Type B pancreatic cell (in vitro differentiated cells): ENCODE measurements at places on chromosomes 6 and 20.

DNA sequence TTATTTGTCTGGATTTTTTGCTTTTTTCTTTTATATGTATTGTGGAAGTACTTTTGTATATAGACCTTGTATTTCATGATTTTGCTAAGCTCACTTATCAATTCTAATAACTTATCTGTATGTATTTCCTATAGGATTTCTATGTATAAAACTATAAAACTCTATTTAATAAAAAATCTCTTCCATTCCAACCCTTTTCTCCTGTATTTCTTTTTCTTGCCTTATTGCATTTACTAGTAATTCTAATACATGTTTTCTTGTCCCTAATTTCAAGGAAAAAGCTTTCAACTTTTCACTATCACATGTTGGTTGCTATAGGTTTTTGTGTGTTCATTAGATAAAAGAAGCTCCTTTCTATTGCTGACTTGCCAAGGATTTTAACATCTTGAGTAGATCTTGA, 125.3 kb downstream of the MBOAT1 start:
- DNase-seq = no peak

- DNase-seq = no peak
Measured at GRCh38 chr6:1778686-1779235, 169.0 kb downstream of the FOXC1 start.

DNA sequence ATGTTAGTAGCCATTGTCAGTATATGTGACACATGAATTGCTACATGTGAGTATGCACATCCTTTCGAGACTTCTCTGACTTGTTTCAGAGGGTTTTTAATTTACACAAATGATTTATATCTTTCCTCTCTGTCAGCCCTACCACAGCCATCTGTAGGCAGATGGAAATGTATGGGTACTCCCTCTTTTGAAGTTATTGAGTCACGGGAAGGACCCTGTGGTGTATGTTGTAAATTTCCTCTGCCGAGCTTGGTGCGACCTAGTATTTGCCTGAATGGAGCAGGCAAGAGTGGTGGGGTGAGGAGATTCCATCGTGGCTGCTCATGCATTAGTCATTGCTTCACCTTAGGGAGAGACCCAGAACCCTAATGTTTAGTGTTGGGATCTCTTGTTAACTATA, 171.9 kb downstream of the JARID2 start:
- no peak for DNase-seq

DNA sequence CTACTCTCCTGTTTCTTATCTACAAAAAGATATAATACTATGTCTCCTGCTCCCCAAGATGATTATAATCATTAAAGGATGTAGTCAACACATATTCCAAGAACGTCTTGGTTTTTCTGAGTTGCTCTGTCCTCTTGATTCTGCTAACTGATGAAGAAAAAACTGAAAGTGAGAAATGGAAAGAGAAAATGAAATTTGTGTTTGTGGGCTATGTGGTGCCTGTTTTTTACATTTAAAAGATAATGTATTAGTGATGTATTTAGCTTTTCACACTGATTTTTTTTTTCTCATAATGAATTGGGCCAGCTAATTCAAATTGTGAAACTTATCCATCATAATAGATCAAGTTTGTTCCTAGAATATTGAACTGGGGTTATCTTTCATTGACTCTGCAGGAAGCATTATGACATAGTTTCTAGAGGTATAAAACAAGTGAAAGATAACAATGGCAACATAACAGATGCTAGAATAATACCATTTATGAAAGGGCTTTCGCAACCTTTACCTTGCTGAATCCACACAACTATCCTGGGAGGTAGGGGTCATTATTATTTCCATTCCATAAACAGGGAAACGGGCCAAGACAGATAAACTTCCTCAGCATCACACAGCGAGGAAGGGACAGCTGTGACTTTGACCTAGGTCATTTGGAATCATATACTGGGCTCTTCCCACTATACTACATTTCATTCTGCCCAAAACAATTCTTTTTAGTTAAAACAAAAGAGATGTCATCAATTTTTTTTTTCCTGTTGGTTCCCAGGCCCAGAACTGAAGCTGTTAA, 336.7 kb downstream of the GJA1 start:
- no peak for DNase-seq

GRCh38 chr6:111032484-111033140, 50.8 kb downstream of the RPF2 start:
- no peak for DNase-seq

- DNase-seq = no peak
Measured at GRCh38 chr6:101341926-101342325, 51.6 kb upstream of the GRIK2 start.

GRCh38 chr6:125733516-125734300, 15.7 kb upstream of the HEY2 start:
- DNase-seq = no peak

GRCh38 chr20:38172408-38172807, 7.3 kb upstream of the TGM2 start:
- no peak for DNase-seq

DNA sequence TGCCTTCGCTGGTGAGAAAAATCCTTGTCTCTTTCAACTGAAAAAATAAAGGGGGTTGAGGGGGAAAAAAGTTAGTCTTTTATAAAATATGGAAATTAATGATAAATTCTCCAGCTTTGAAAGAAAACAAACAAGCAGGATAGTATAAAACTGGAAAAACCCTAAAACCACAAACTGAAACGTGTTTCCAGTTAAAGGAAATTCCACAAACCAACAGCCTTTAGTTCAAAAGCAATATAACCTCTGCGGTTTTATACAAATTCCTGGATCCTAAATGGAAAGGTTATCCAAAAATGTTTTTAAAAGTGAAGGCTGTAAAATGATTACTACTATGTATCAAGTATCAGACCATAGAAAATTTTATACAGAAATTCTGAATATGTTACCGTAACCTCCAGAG, 55.6 kb downstream of the BMP5 start:
- no peak for DNase-seq

- no peak for DNase-seq
Measured at GRCh38 chr6:110140650-110141049, 38.8 kb downstream of the WASF1 start.

DNA sequence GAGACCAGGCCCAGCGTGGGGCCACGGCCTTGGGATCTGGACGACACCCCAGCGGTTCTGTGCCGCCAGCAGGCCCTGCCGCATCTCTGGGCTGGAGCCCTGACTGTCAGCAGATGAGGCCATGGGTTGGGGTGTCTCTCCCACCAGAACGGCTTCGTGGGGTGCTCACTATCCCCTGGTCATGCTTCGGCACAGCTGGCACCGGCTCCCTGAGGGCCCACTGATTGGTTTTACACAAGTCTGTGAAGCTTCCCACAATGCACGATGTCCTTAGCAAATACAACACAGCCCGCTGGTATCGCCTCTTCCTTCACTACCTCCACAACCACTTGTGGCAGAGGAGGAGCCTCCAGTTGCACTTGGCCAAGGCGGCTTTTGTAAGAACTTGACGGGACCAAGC, 94.3 kb downstream of the THBS2 start:
- DNase-seq = no peak

- DNase-seq = no peak
Measured at GRCh38 chr6:55758156-55758937, 117.0 kb downstream of the BMP5 start.

- no peak for DNase-seq
Measured at GRCh38 chr6:124467366-124467765, 494.9 kb upstream of the RNF217 start.

DNA sequence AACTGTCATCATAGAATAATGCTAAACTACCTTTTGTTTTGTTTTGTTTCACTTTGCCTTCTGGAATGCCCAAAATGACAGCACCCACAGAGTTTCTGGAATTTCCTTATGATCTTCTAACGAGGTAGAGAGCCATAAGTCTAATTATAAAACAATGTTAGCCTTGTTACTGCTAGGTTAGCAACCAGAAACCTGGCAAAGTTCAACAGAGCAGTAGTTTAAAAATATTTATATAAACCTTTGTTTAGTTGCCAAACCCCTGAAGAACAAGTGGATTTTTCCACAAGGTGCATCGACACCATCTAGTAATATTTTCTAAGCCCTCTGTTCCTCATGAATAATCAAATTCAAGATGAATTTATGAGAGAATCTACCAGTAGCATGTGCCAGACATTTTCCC, 27.6 kb upstream of the IPCEF1 start:
- DNase-seq = no peak

- DNase-seq = no peak
Measured at GRCh38 chr6:6694368-6694780, 105.9 kb downstream of the LY86 start.

DNA sequence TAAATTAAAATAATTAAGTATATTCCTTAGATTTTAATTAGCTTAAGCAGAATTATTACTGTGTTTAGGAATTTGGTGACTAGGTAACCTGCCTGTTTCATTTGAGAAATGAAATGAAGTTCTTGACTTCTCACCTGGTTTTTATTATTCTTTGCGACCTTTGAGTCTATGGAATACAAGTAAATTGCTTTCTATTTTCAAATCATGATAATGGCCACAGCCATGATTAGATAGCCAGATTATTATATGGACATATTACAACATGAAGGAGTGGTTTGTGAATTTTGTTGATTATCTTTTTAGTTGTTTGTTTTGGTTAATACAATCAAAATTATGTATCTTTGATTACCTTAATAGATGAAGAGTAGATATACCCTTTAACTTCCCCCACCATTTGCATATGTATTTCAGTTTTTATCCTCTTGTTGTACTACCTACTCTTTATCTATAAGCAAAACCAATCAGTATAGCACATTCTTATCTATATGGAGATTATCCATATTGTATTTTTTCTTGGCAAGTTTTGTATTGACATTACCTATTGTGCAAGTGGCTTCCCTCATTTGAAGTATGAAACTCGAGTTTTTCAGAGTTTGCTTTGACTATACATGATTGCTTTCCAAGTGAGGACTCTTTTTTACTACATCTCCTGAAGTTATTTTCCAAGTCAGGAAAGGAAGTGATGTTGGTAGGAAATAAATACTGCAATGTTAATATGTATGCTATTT, 47.9 kb downstream of the CD2AP start:
- no peak for DNase-seq

GRCh38 chr6:130520221-130520620, 154.4 kb downstream of the TMEM200A start:
- no peak for DNase-seq

DNA sequence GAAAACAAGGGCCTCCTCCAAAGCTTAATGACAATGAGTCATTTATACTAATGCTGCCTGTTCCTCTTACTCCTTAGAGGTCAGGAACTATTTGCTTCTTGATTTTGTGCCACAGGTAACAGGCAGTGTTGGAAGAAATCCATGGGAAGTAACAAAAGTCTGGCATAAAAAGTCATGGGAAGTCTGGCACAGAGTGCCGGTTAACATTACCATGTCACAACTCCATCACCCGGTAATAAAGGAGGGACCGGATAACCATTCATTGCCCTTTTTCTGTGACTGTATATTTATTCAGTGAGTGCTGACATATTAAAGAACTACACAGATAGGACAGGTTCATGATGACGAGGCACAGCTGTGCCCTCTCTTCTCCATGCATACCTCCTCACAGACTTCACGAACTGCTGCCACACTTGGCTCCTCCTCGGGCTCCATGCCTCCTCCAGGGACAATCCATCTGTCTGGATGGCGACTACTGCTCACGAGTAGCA, 50.9 kb downstream of the NUDT3 start:
- no peak for DNase-seq

- no peak for DNase-seq
Measured at GRCh38 chr6:64227863-64228262, 592.3 kb downstream of the PHF3 start.

DNA sequence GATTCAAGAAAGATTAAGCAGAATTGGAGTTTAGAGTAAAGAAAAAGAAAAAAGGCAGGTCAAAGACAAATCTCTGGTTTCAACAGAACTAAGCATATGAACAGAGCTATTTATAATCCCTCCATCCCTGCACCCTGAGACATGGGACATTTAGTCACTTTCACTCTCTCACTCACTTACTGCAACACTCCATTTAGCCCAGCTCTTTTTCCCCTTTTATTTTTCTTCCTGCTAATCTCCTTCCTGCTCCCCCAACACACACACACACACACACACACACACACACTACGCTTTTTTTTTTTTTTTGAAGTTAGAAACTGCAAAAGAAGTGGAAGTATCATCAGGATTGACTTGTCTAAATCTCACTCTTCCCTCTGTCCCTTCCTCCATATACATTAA, 45.1 kb upstream of the TBC1D7 start:
- DNase-seq = no peak

- no peak for DNase-seq
Measured at GRCh38 chr20:28616354-28616753, 2641.1 kb upstream of the DEFB115 start.

- no peak for DNase-seq
Measured at GRCh38 chr20:17969278-17969883, 563 bp downstream of the MGME1 start.

DNA sequence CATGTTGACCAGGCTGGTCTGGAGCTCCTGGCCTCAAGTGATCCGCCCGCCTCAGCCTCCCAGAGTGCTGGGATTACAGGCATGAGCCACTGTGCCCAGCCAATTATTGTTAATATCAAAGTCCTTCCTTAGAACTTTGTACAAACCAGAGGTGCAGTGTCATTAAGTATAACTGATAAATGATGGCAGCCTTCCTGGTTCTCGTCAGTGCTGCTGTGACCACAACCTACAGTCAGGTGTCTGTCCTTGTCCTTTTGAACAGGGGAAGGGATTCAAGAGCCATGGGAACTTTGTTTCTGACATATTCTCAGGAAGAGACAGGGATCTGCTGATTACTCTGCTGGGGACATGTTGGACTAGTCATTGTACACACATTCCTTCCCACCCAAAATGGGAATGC, 103.2 kb upstream of the TIAM2 start:
- no peak for DNase-seq

DNA sequence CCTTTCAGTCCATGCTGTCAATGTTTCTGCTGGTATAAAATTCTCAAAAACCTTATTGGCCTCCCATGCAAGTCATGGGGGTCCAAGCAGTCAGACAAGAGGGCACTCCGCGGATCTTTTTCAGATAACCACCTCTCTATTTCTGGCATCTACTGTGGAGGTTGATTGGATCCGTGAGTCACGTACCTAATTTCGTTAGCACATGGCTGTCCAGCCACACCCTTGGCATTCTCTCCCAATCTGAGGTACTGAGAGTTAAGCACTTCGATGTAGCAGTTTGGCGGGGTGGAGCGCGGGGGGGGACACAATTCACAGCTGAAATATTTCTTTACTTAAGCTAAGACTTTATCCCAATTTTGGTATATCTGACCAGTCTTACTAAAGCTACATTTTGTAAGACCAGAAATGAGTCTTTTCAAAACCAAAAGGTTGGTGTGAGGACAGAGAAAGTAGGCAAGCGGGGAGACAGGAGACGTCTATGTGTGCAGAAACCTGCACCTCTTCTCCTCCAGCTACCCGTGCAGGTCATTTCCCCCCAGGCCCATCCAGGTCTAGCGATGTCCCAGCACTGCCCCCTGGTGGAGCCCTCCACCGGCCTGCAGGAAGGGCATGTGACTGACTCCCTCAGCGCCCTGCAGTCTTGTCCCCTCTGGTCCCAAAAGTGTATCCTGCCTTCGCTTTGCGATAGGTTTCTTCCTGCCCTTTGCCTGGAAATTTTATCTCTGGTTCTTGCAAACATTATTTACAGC, 113.1 kb downstream of the ADAT2 start:
- DNase-seq = no peak

GRCh38 chr6:90095788-90096187, 200.9 kb downstream of the BACH2 start:
- no peak for DNase-seq
